ENCODE measurements at places on chromosomes 13 and 19.

GRCh38 chr19:37929355-37929923, 22.4 kb downstream of the SIPA1L3 start:
- no peak for DNase-seq

GRCh38 chr13:72620874-72621273, 106.6 kb downstream of the MZT1 start:
- no peak for DNase-seq

- DNase-seq = peak; percentile 85
These were observed 7.3 kb upstream of the HOOK2 start for GRCh38 chr19:12782424-12783290.

- DNase-seq = peak; percentile 99
These were observed 11.3 kb upstream of the FFAR2 start for GRCh38 chr19:35436477-35437405.

DNA sequence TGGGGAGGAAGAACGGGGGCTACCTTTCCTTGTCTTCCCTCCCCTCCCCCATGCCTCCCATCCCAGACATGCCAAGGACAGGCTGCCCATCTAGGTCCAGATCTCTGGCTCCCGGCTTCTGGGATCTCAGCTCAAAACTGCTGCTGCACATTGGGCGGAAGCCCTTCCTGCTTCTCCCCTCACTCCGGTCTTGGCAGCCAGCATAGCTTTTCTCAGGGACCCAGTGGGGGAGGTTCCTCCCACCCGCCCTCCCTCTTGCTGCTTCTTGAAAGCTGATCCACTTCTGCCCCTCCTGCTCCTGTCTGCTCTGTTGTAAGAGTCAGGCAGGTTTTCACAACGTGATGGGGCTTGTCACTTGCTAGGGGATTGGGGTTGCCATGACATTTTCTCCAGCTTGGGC, 21.7 kb upstream of the RNF17 start:
- no peak for DNase-seq

- DNase-seq = no peak
These were observed 338.7 kb downstream of the IRS2 start for GRCh38 chr13:109447667-109448066.

DNA sequence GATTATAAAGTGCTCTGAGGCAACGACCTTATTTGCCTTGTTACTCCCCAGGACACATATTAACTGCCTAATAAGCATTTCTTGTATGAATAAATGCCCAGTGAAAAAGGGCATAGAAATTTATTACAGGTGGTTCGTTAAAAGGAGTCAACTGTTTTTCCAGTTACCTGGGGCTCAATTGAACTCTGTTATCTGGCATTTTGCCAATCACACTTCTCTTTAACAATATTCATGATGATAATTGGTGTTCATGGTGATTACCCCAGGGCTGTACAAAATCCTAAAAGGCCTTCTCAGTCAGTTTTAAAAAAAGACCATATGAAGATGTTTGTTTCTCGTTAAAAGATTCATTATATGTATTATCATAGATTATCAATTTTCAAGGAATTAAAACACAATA, 57.1 kb downstream of the KL start:
- DNase-seq = no peak

DNA sequence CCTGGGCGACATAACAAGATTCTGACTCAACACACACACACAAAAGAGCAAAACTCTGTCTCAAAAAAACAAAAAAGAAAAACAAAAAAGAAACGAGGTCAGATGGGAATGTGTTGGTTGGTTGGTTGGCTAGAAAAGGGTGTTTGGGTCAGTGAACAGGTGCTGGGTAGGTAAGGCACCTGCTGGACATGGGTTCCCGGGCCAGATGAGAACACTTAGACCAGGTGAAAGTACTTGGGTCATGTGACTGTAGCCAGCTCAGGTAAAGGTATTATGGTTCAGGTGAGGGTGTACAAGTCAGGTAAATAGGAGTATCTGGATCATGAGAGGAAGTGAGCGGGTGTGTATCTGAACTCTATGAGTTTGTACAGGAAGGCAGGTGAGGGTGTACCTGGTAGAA, 14.5 kb upstream of the ZNF414 start:
- DNase-seq = no peak

- DNase-seq = no peak
These were observed 200.9 kb upstream of the TMTC4 start for GRCh38 chr13:100875392-100876043.

- no peak for DNase-seq
These were observed 523.5 kb upstream of the ARGLU1 start for GRCh38 chr13:107091428-107091827.

GRCh38 chr13:51821606-51822005, 17.6 kb upstream of the DHRS12 start:
- no peak for DNase-seq

GRCh38 chr13:93262729-93263345, 36.2 kb downstream of the GPC6 start:
- DNase-seq = no peak

- no peak for DNase-seq
These were observed 14.6 kb downstream of the SUGP1 start for GRCh38 chr19:19305696-19306095.

DNA sequence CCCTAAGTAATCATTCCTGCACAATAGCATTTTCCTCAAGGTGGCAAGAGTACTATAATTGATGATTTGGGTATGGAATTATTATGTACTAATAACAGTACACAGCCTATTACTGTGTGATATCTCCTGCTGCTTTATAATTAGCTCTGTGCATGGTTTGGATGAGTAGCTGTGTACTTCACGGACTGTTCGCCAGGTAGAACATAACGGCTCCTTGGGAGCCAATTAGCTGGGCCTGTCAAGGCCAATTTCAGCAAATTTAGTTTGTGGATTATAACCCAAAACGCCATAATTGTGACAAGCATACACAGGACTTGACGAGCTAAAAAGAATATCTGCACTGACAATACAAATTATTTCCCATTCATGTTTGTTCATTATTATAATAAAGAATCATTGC, 1584.2 kb downstream of the SLITRK1 start:
- DNase-seq = no peak

DNA sequence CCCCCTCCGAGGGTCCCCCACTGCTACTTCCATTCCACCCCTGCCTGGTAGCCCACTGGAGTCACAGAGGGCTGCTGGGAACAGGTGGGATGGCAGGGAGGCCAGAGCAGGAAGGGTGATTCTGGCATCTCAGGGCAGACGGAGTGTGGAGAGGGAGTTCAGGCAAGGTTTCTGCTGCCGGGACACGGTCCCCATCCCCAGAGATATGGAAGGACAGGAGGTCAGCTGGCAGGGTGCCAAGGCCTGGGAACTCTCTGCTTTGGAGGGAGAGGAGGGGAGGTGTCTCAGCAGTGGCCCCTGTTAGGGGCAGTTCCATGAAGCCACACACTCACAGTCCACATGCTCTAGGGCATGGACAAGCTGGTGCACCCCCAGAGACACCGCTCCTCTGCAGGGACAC, 68.1 kb downstream of the CHST8 start:
- no peak for DNase-seq

DNA sequence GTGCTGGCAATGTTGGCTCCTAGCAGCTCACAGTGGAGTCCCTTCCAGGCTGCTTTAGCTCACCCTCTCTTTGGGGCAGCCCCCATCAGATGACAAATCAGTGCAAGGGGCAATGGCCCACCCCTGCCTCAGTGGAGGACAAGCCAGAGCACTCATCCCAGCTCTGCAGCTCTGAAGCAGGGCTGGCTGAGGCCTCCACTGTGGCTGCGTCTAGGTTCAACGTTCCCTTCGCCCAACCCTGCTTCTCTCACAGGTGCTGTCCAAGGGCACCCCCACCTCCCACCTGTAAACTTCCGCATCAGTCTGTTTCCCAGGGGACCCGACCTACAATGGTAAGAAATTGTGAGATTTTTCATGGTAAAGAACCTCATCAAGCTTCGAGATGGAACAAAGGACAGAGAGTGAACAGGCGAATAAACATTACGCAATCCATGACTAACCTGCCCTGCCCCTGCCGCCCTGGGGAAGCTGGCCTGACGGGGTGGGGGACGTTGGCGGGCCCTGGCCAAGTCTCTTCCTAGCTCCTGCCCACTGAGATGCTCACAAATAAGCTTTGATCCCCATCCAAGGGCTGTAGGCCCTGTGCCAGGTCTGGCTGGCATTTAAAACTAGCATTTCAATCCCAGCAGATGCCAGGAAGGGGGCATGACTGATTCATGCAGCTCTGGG, 40.5 kb downstream of the DZIP1 start:
- DNase-seq = peak; percentile 5

GRCh38 chr13:83184819-83185218, 697.5 kb downstream of the SLITRK1 start:
- DNase-seq = no peak

DNA sequence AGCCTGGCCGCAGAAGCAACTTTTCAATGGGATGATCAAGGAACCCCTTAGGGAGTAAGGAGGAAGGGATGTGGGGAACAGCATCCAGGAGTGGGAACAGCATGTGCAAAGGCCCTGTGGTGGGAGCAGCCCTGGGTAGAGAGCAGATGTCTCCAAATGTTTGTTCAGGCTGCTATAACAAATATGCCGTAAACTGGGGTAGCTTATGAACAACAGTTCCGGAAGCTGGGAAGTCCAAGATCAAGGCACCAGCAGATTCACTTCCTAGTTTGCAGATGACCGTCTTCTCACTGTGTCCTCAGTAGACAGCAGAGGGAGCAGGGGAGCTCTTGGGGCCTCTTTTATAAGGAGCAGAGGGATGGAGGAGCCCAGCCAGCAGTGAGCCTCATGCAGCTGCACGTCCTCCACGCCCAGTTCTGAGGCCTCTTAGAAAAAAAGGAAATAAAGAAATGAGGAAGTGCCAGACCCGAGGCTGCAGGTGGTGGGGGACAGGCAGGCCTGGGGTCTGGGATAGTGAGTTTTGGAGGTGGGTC, 4.2 kb upstream of the LRRC25 start:
- peak; percentile 96 for DNase-seq

GRCh38 chr19:42199440-42200115, 17.9 kb downstream of the DEDD2 start:
- peak; percentile 87 for DNase-seq

GRCh38 chr19:15584541-15585115, 30.4 kb upstream of the CYP4F8 start:
- DNase-seq = peak; percentile 62

- no peak for DNase-seq
These were observed 40.3 kb downstream of the RASL11A start for GRCh38 chr13:27310946-27311345.

All from CD14-positive monocyte (primary cell).